ENCODE measurements at places on chromosomes 3 and 15.

DNA sequence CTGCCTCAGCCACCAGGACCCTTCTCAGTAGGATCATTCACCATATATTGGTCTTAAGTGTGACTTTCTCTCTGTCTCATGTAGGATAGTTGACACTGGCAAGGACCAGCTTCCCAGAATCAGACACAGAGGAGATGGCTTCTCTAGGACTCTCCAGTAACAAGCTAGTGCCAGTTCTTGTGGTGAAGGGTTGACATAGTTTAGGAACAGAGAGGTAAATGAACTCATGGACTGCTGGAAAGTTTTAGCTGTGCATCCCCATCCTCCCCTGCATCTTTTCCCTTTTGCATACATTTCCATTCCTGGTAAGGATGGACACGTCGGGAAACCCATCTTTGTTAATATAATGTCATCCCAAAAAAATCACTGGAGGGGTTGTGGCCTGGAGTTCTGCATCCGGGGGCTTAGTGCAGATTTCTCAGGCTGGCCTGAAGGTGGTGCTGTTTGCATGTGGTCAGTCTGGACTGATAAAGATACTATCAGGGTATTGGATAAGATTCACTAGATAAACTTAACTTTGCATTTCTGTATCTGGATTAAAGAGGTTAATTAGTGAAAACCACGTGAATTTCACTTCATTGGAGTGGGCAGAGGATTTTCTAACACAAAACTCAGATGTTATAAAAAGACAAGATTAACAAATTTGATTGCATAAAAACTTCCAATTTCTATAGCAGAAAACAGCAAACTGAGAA is 110.8 kb downstream of the TBC1D2B start:
- peak; percentile 27 for DNase-seq

DNA sequence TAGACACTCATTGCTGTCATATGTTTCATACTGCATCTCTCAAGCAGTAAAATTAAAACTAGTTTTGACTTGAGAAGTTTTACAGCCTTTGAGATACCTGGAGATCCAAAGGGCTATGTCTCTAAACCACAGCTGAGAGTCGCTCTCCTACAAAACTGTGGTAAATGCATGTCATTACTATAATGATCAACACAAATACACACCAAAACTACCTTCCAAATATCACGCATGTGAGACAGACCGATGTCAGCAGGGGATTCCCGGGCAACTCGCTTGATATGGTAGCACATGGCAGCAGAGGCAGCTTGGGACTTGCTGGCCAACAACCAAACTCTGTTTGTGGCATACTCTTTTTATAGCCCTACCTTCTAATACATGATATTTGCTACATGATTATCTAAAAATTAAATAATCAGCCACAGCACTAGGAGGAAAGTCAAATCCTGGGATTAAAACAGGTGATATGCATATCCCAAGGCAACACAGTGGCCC is 56.3 kb downstream of the PDZRN3 start:
- no peak for DNase-seq

- DNase-seq: no peak
Observed at GRCh38 chr15:40766906-40767837, 2.6 kb upstream of the C15orf62 start.

- DNase-seq: no peak
Observed at GRCh38 chr3:24311881-24312280, 182.8 kb downstream of the THRB start.

DNA sequence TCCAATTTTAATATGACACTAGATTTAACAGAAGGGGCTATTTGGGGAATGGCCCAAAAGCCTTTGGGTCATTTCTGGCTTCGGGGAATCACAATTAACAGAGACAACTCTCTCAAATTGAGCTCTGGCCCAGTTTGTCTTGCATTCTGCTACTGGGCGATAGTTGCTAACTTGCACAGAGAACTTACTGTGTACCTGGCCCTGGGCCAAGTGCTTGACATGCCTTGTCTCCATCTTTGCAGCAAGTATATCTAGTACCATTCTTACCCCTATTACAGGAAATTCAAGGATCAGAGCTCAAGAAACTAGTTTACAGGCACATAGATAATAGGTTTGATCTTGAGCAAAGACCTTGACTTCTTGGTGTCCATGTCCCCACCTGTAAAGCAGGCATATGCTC is 175.7 kb downstream of the TMEM108 start:
- no peak for DNase-seq

GRCh38 chr3:31892916-31893573 is 88.0 kb downstream of the OSBPL10 start:
- DNase-seq: no peak

DNA sequence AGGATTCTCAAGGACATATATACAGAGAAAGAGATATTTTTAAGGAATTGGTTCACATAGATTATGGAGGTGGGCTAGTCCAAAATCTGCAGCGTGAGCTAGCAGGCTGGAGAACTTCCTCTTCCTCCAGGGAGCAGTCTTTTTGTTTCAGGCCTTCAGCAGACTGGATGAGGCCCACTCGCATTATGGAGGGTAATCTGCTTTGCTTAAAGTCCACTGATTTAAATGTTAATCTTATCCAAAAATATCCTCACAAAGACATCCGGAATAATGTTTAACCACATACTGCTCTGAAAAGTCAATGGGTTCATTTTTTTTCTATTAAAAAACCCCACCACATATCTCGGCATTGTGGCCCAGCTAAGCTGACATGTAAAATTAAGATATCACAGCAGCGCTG is 22.2 kb upstream of the NRROS start:
- no peak for DNase-seq

DNA sequence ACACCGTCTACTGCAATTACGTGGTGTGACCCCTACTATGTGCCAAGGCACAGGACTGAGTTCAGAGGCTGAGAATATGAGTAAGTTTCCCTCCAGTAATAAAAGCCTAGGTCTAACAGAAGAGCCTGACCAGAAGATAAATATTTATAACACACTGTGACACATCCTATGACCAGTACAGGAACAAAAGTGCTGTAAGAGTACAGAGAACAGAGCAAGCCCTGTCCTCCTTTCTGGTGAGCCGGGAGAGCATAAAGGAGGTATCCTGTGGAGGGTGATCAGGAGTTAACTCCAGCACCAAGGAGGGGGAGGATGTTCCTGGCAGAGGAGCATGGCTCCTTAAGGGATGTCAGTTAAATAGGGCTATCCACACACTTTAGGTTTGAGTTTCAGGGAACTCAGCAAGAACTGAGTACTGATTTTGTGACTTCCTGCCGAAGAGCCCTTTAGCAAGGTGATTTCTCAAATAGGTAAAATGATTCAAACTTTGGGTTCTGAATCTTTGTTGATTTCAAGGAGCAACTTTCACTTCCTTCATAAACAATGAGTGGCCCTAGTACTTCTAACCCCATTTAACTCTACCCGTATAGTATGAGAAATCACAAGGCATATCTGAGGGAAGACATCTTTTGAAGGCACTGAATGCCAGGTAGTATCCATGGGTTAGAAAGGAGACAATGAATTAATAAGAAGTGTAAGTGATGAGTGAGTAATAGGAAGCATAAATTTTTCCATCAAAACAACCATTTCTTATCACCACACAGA is 198.0 kb downstream of the THRB start:
- DNase-seq: no peak

GRCh38 chr15:22253676-22254408 is 173.5 kb downstream of the OR4M2 start:
- no peak for DNase-seq

- no peak for DNase-seq
Observed at GRCh38 chr15:56052395-56053045, 59.1 kb upstream of the NEDD4 start.

DNA sequence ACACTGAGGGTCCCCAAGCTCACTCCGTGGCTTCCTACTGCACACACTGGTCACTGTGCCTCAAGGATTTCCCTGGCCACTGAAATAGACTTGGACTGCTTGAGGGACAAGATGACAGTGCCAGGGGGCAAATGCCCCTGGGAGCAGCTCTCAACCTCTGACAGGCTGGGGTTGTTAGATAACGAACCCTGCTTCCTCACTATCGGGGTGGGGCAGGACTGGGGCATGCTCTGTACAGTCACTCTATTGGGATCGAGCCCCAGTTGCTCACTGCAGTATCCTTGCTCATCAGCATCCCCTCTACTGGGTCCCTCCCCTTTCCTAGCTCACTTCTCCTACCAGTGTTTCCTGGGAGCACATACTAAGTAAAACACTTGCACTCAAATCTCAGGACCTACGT is 610.8 kb downstream of the NTRK3 start:
- DNase-seq: no peak

DNA sequence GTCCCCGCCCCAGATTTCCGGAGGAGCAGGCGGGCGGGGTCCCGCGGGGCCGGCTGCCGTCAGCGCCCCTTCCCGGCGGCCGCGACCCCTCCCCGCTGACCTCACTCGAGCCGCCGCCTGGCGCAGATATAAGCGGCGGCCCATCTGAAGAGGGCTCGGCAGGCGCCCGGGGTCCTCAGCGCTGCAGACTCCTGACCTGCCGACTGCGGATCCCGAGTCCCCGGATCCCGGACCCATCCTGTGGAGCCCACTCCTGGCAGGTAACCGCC is at the start of gene TRH:
TRH (plus strand) TSS at position 157 of the 269 bp plus-strand sequence. CDS start 1,097 bp downstream, outside the sequence.
- DNase-seq: no peak

GRCh38 chr3:172444821-172445220 is 3.4 kb downstream of the GHSR start:
- DNase-seq: no peak

DNA sequence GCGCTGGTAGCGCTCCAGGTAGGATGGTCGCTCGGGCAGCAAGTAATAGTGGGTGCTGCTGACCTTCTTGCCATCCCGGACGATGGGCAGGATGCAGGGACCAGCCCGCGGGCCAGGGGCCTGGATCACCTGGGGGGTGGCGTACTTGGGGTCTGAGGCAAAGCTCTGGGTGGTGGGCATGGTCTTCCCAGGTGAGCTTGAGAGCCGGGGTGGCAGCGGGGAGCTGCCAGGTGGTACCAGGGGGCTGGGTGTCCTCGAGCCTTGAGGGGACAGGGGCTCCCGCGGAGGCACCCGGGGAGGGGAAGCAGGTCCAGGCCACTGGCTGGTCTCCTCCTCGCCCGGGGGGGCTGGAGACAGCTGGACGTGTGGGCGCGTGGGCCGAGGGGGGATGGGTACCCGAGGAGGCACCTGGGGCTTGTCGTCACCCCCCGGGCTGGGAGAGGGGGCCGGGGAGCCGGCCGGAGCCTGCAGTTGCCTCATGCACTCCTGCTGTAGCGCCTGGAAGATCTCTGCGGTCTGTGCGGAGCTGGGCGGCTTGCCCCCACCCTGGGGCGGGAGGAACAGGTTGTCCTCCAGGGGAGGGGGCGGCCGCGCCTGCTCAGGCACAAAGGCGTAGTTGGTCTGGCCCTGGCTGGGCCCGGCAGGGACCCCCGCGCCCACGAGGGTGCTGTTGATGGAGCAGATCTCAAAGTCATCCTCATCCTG is 40.6 kb downstream of the TNK2 start:
- no peak for DNase-seq

DNA sequence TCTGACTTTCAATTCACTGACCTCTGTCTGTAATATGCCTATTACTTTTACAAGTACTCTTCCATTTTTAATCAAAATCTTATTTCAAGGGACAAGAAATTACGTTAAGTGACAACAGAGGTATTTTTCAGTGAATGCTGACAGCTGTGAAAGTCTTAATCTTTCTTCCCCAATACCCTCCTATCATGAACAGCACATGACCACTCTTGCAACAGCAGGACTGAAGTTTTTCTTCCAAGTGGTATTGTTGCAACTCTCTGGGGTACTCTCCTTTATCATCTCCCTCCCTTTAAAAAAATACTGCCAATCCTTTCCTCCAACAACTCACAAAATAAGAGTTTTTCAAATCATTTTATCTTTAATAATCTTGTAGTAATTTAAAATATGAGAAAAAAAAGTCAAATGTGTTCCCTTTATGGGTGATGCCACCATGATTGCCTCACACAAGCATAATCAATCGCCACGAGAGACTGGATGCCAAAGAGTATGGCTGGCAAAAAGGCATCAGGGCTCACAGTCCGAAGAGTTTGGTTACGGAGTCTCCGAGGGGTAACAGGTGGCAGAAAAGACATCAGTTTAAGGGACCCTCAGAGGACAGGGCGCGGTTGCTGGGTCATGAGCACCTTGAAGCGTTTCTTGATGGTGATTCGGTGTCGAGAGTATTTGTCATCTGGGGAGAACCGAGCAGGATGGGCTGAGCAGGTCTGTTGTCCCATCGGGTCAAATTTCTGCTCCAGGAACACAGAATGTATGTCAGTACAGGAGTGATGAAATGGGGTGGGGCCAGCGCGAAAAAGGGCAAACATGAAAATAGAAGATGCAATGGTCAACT is 1.3 kb downstream of the NOP10 start:
- no peak for DNase-seq

DNA sequence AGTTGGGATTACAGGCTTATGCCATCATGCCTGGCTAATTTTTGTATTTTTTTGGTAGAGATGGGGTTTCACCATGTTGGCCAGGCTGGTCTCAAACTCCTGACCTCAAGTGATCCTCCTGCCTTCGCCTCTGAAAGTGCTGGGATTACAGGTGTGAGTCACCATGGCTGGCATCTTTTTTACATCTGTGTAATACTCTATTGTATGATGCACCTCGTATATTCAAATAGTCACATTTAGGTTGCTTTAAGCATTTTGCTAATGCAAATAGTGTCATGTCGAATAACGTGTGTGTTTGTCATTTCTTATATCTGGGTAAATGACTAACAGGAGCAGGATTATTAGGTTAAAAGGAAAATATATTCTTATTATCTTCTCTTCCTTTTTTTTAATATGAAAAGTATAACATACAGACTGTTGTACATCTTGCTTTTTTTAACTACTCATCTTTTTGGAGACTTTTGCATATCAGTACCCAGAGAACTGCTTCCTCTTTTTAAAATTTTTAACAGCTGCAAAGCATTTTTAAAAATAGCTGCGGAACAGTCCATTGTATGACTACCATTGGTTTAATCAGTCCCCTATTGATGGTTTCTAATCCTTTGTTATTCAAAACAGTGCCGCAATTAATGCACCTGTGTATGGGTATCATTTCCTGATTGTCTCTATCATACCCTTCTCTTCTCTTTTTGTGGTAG is 13.4 kb downstream of the SCAMP5 start:
- DNase-seq: no peak

GRCh38 chr3:72373139-72373538 is 475.1 kb downstream of the SHQ1 start:
- DNase-seq: no peak

Measured in stimulated activated CD8-positive, alpha-beta memory T cell treated with anti-CD3 and anti-CD28 coated beads, Interleukin-4, amount 100 ng/mL, for 1 hour (primary cell).